Renal cortical epithelial cell (primary cell): ENCODE measurements at places on chromosomes 1 and 21.

- no peak for DNase-seq
Measured at GRCh38 chr1:27704958-27705357, 20.8 kb upstream of the FAM76A start.

GRCh38 chr1:88888750-88889149, 2.6 kb downstream of the GTF2B start:
- no peak for DNase-seq

GRCh38 chr1:106185089-106185488, 871.4 kb upstream of the PRMT6 start:
- no peak for DNase-seq

DNA sequence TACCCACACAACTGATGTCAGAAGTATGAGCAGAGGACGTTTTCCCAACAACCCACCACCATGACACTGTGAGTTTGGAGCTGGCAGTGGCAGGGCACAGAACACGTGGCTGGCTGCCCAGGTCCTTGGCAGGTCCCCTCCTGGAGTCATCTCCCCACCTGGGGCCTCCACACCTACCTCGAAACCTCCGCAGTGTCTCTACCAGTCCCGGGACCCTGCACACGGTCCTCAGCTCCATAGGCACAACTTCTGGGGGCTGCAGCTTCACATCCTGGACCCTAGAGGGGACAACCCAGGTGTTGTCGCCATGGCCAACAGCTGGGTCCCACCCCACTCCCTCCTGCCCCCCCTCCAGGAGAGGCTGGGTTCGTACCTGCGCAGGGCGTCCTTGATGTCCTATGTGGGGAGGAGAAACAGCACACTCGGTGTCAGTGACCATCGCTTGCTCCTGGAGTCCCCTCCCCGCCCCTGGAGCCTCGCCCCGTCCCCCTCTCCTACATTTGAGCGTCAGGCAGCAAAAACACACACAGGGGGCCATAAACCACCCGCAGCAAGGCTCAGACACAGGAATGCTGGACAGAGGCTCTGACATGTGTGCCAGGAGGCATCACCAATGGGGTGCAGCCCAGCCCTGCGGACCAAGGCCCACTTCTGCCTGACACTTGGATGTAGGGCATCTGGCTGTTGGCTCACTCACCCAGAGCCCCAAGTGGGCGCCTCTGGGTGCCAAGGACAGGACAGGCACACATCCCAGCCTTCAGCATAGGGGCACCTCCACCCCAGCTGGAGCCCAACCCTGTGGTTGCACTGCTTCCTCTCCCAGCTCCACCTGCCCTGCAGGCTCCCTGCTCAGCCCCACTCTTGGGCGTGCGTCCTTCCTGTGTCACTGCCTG, 9.6 kb downstream of the TRIM11 start:
- DNase-seq: no peak

- DNase-seq: peak; percentile 77
Measured at GRCh38 chr1:11787251-11787803, 18.4 kb downstream of the MTHFR start.

DNA sequence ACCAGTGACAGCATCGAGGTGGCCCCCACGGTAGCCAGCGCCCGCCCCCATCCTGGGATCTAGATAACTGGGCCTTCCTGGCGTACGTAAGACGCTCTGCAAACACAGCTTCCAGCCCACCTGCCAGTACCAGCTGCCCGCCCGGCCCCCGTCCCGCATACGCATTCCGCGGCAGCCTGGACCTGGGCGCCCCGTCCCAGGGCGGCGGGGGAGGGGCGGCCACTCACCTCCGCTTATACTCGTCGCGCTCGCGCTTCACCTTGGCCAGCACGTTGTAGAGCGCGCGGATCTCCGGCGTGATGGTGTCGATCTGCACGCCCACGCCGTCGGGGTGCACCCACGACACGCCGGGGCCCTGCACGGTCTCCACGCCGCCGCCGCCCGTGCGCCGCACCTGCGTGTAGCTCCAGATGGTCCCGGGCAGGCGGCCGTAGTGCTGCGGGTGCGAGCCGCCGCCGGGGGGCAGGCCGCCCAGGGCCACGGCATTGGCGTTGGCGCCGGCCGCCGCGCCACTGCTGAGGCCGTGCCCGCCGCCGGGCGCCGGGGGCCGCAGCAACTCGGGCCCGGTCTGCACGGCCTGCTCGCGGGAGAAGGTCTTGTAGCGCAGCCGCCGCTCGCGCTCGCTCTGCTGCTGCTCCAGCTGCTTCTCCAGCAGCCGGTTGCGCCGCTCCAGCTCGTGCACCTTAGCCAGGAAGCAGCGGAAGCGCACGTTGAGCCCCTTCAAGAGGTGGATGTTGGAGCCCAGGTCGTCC, 859 bp downstream of the IFFO2 start:
- DNase-seq: no peak

GRCh38 chr1:173451981-173452380, 25.2 kb upstream of the PRDX6 start:
- DNase-seq: peak; percentile 83

DNA sequence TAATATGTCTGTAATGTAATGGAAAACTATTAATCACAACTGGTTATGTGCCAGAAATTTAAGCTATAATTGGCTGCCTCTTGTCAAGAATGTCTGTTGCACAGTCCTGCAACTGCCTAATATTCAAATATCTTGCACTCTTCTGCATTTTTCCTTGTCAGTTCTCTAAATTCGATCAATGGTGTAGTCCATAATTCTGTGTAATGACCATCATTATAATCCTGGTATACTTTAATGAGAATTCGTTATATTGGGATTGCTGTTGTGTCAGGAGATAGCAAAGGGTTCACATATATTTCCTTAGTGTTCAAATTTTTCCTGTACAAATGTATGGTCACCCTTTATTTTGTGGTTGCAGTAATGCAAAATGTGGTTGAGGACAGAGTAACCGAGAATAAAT, 4.8 kb downstream of the NTNG1 start:
- no peak for DNase-seq

DNA sequence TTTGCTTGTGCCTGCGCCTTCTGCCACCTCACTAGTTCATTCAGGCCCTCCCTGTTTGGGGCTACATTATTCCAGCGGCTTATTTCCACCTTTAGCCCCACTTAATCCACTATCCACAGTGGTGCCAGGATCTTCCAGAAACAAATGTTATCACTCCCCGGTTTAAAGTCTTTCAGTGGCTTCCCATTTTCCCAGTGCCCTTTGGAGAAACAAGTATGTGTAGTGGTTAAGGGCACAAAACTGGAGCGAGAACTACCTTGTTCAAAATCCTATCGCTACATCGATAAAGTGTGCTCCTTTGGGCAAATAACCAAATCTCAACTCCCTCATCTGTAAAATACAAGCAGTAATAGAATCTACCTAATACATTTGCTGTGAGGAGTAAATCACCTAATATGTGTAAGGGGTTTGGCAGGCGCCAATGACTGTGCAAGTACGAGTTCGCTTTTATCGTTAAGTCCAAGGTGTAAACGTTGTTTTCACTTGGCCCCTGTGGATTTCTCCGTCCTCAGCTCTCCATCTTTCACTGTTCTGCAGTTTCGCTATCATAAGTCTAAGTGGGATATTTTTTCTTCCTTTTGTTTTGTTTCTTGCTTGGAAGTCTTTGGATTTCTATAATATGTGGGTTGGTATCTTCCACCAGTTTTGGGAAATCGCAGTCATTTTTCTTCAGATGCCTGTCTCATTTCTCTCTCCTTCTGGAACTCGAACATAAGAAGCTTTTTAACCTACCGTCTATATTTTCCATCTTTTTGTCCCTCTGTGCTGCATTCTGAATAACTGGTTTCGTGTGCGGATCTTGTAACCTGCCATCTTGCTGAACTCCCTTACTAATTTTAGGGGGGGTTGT, 844 bp upstream of the MEAF6 start:
- no peak for DNase-seq

DNA sequence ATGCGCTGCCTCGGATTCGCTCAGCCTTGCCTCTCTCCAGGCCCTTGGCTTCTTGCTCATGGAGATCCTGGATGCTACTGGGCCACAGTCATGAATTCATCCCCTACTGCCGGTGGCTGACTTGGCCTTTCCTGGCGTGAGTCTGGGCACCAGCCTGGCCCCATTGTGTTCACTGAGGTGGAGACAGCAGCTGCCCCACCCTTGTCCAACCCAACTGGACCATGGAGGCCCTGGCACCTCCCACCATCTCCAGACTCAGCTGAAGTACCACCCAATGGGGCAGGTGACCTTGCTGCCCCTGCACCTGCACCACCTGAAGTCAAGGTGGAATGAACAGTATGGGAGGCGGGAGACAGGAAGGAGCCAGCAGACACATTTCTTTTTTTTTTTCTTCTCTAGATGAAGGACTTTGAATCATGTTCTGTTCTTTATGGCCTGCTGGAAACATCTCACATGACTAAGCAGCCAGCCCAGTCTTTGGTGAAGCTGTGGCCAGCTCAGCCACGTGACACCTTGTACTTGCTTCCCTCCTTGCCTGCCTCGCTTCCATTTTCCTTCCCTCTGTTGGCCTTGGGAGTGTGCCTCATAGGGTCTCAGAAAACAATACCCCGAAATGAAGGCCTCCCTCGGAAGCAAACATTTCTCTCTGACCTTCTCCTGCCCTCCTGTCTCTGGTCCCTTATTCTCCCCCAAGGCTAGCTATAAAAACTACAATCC, 3.8 kb upstream of the SLC30A2 start:
- peak; percentile 80 for DNase-seq
